ENCODE measurements at places on chromosomes 1 and 21.
A peak's percentile ranks its signal among the peaks of the same experiment; 100 is the strongest.

- DNase-seq = no peak
Observed at GRCh38 chr1:184574588-184574987, 180.1 kb downstream of the EDEM3 start.

DNA sequence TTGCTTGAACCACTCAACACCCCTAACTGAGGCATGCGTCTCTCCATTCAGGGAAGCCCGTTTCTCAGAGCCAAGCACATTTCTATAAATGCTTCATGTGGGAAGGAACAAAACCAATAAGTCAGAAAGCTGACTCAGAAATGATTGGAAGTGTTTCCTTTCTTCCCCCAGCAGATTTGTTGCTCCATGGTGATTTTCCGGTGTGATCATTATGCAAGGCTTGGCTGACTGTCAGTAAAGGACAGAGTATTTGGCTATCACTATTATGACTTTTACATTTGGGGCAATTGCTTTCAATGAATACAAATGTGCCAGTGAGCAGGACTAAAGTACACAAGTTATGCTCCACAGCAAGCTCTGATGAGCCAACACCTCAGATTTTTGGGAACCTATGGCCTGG is 53.3 kb upstream of the ZC3H11B start:
- DNase-seq = no peak

DNA sequence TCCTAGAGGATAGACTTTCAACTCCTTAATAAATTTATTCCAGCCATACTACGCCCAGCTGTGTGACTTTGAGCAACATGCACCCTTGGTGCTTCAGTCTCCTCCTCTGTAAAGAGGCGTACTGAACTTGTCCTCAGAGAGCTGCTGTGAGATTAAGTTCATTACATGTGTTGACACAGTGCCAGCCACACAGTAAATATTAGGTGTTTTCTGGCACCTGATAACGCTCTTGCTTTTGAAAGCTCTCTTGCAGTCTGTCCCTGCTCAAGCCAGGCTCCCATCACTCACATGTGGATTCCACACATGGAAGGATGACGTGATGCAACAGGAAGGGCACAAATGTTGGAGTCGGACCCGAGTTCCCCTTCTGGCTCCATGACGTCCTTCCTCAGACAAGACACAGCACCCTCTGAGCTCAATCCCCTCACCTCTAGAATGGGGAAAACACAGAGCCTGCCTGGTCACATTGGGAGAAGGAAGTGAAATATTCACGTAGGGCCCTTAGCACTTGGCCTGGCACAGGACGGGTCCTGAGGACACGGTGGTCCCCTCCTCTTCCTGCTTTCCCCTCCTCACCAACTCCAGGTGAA is 7.7 kb downstream of the IFNLR1 start:
- no peak for DNase-seq

DNA sequence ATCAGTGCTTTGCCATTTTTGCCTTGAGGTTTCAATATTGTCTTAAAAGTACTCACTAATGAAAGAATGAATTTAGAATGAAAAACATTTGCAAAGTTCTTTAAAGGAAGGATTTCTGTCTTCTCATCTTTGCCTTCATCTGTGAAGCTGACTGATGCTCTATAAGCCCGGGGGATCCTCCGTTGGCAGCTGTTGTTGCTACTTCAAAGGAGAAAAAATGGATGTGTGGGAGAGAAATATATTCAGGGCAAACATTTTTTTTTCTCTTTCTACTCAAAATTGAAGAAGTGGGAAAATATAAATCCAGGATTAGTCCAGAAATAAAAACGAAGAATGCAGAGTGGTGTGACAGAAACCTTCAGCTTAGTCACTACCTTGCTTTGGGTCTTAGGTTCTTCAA is 142.5 kb downstream of the OLFM3 start:
- no peak for DNase-seq

GRCh38 chr21:21415741-21416140 is 417.5 kb downstream of the NCAM2 start:
- DNase-seq = no peak

GRCh38 chr1:93140106-93140505 is 40.1 kb downstream of the TMED5 start:
- DNase-seq = no peak

- DNase-seq = peak; percentile 97
Observed at GRCh38 chr1:23484253-23485001, 448 bp upstream of the ASAP3 start.

GRCh38 chr1:60078182-60078581 is 4.6 kb upstream of the C1orf87 start:
- DNase-seq = no peak

DNA sequence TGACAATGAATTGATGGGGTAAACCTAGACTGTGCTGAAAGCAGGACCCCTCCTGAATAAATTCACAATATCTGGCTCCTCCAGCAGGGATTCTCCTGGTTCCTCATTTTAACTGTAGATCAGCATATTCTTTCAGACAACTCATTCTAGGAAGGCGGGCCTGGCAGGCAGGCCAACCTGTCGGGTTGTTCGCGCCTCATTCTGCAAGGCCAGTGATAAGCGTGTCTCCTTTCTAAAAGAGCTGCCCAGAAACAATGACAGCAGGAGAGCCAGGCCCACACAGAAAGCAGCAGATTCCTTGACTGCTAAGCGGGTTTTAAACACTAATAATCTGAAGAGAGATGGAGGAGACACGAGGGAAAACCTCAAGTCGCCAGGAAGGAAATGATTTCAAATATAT is 70.0 kb downstream of the NTPCR start:
- DNase-seq = no peak

GRCh38 chr1:36051821-36052220 is 32.1 kb upstream of the TEKT2 start:
- no peak for DNase-seq

- DNase-seq = no peak
Observed at GRCh38 chr1:32798191-32798590, 19.0 kb downstream of the YARS1 start.

DNA sequence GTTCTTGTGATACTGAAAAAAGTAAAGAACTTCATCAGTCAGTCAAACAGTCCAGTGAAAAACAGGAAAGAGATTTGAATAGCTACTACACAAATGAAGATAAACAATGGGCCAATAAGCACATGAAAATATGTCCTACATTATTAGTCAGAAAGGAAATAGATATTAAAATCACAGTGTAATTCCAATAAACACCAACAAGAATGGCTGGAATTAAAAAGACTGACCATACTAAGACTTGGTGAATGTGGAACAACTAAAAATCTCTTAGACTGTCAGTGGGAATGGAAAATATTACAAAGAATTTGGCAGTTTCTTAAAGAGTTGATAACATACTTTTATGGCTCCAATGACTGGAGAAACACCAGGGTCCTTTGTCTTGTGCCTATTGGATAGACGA is 241.8 kb upstream of the USP24 start:
- no peak for DNase-seq

DNA sequence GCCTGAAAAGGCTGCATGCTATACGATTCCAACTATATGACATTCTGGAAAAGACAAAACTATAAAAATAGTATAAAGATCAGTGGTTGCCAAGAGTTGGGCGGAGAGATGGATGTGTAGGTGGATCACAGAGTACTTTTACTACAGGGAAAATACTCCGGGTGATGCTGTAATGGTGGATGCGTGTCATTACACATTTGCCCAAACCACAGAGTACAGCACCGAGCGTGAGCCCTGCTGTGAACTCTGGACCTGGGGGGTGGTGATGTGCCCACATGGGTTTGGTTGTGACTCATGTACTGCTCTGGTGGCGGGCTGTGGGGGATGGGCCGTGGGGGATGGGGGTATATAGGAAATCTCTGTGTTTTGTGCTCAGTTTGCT is 162.7 kb upstream of the COL6A1 start:
- DNase-seq = peak; percentile 66

- DNase-seq = no peak
Observed at GRCh38 chr1:25050165-25050564, 120.1 kb upstream of the RUNX3 start.

DNA sequence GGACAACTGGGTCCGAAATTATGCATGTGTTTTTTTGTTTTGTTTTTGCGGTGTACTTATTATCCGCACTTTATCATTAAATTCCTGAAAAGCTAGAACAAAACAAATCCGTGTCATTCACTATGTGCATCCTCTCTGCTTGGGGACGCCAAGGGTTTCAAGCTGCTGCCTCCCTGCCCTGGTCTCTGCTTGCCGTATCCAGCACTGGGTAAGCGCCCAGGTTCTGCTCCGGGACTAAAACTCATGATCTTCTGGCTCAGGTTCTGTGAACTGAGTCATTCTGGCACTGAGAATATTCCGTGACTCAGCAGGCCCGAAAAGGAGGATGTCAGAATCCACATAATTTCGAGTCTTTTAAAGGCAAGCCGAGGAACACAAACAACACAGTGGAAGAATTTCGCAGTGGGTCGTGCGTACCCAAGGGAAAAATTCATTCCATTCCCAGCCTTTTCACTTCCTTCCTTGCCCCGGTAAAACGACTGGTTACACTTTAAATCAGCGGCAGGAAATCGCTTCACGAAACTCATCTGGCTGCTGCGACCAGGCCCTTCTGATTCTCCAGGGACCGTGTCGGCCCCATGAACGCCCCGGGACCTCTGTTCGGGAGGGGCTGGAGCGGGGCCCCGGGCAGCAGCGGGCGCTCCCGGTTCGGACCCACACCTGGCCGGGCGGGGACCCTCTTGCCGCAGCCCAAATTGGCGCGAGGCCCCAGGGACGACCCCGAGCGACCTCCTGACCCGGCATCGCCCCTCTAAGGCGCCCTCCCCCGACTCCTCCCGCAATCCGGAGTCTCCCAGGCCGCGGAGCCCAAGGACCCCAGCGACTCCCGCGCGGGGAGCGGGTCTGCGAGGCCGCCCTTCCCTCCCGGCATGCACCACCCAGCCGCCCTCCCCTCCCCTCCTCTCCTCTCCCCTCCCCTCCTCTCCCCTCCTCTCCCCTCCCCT is 746 bp upstream of the LAMC1 start:
- peak; percentile 36 for DNase-seq

GRCh38 chr1:66248746-66249145 is 285.2 kb upstream of the SGIP1 start:
- DNase-seq = no peak

DNA sequence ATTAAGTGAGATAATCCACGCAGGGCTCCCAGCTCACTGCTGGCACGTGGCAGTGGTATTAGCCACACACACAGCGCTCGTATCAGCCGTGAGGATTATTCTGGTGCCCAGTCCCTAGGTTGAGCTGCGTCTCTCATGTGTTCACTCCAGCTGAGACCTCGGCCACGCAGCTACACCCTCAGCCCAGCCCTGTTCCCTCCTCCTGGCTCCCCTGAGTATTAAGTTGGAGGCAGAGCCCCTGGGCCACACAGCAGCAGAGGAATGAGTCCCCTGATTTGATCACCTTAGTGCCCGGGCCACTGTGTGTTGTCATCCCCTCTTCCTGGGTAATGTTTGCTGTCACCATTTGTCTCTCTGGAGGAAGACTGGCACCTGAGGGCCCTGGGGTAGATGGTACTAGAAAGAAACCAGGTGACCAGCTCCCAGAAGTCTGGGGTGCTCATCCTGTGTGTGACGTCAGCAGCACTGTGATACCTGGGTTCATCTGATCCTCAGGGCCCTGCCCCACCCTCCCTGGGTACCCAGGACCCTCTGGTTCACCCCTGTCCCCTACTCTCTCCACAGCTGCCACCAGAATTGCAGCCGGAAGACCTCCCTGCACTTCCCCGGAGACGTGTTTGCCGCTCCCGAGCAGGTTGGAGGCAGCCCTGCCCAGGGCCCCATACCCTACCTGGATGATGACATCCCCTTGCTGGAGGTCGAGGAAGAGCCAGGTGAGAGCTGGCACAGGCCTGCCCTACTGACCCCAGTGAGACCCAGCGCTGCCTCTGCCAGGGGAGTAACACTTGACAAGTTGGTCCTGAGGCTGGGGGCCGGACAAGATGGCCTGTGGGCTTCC is 40.1 kb downstream of the DISP3 start:
- DNase-seq = peak; percentile 11

- peak; percentile 90 for DNase-seq
Observed at GRCh38 chr21:42187976-42188653, 30.8 kb upstream of the ABCG1 start.

GRCh38 chr1:165829888-165830287 is 2.5 kb downstream of the UCK2 start:
- DNase-seq = no peak

- no peak for DNase-seq
Observed at GRCh38 chr1:29584776-29585175, 348.5 kb downstream of the PTPRU start.

DNA sequence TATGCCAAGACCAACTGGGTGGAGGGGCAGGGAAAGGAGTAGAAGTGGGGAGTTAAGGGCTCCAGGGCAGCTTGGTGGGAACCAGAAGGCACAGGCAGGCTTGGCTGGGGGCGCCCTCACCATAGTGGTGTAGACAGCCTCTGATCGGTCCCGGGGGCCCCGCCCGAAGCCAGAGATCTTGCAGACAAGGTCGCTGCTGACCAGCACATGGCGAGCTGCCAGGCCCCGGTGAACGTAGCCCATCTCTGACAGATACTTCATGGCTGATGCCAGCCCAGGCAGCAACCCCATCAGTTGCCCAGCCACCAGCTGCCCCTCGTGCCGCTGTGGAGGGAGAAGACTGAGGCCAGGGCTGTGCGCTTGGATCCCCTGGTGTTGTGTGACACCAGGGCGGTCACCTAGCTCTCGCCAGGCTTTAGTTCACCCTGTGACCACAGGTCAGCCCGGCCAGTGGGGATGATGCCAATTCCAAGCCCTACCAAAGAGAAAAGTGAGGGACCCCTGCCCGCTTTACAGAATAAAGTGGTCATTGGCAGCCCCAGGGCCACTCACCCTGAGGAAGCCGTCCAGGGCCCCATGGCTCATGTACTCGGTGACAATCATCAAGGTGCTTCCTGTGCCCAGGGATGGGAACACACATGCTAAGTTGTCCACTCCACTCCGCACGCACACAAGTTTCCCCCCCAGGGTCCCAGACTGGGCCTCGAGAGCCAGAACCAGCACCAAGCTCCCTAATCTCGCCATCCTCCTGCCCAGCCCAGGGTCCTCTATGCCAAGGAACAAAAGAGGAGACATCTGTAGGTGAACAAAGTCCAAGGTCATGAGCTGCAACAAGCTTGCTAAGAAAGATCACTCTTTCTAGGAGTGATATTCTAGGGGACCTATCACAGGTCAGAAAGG is 28.2 kb downstream of the CDCA8 start:
- no peak for DNase-seq

- no peak for DNase-seq
Observed at GRCh38 chr1:221739018-221739676, 2.7 kb downstream of the DUSP10 start.

DNA sequence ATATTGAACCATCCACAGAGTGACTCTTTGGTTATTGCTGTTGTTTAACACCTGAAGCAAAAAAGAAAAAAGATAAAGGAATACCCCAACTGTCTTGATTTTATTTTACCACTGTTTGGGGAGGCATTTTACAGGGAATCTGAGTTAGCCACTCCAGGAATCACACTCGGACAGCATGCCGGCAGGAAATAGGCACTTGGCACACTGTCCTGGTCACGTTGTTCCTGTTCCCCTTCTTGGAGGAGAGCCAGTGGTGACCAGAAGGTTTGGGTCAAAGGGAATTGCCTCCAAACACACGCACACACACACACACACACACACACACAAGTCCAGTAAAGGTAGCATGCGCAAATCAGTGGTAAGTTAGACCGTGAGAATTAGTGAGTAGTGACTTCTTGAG is 13.8 kb downstream of the RGS4 start:
- DNase-seq = no peak

- no peak for DNase-seq
Observed at GRCh38 chr1:181488866-181489265, 5.5 kb downstream of the CACNA1E start.

- no peak for DNase-seq
Observed at GRCh38 chr1:43867976-43868740, 65.4 kb upstream of the ARTN start.

All from activated naive CD4-positive, alpha-beta T cell treated with anti-CD3 and anti-CD28 coated beads, Interleukin-2, amount 10 ng/mL, durations not matched to agents 7 days and 5 days (primary cell).